ENCODE measurements at places on chromosomes 4 and X. TPM values are rescaled to one million over a fixed set of nuclear protein-coding genes. Genes with fewer than 3 reads are reported as not detected.

TIMM8A gene
- total RNA-seq, result 5.5 TPM

TEX11 gene
- total RNA-seq, result not detected

H2AZ1 gene
- 328 TPM for total RNA-seq

SOX3 gene
- not detected for total RNA-seq

FGB gene
- not detected for total RNA-seq

ARHGEF38 gene
- total RNA-seq, result not detected

MFSD8 gene
- 21.7 TPM for total RNA-seq

NSG1 gene
- not detected for total RNA-seq

INPP4B gene
- 4.4 TPM for total RNA-seq

DKK2 gene
- total RNA-seq, result 0.39 TPM

PCDH7 gene
- 2.7 TPM for total RNA-seq

Measured in subcutaneous preadipocyte (primary cell).